Urinary bladder (tissue), 4 donors: ENCODE measurements at places on chromosomes 2 and 18. TPM values are rescaled to one million over a fixed set of nuclear protein-coding genes. Genes with fewer than 3 reads are reported as not detected.

Gene ELOA2
- polyA plus RNA-seq, result not detected

Gene MRO
- 0.90 TPM for polyA plus RNA-seq

Gene ATP6V1B1
- polyA plus RNA-seq, result 0.27 TPM

Gene SP140
- 1.0 TPM for polyA plus RNA-seq

Gene MEP1B
- polyA plus RNA-seq, result not detected

Gene LRRTM4
- 0.34 TPM for polyA plus RNA-seq

Gene LIPT1
- polyA plus RNA-seq, result 9.0 TPM

Gene ACMSD
- polyA plus RNA-seq, result not detected

Gene ACVR1
- polyA plus RNA-seq, result 29.7 TPM

Gene CGREF1
- 1.0 TPM for polyA plus RNA-seq

Gene MAL
- polyA plus RNA-seq, result 13.3 TPM

Gene CFAP53
- polyA plus RNA-seq, result 0.34 TPM

Gene SLC25A12
- 37.2 TPM for polyA plus RNA-seq

Gene GKN2
- not detected for polyA plus RNA-seq

Gene ALK
- 0.29 TPM for polyA plus RNA-seq

Gene HS6ST1
- polyA plus RNA-seq, result 40.0 TPM

Gene INPP5D
- 8.4 TPM for polyA plus RNA-seq

Gene CNTNAP5
- polyA plus RNA-seq, result 0.01 TPM

Gene FOXI3
- not detected for polyA plus RNA-seq

Gene CXCR1
- polyA plus RNA-seq, result 0.13 TPM

Gene COLEC12
- polyA plus RNA-seq, result 31.9 TPM

Gene MREG
- polyA plus RNA-seq, result 0.89 TPM

Gene SMARCAL1
- 11.1 TPM for polyA plus RNA-seq

Gene TUBA4B
- polyA plus RNA-seq, result not detected

Gene HRH4
- polyA plus RNA-seq, result 0.05 TPM

Gene IGFBP5
- polyA plus RNA-seq, result 516 TPM

Gene SMCHD1
- polyA plus RNA-seq, result 20.7 TPM

Gene L3MBTL4
- 0.98 TPM for polyA plus RNA-seq

Gene AQP12B
- polyA plus RNA-seq, result not detected

Gene COL4A3
- 1.4 TPM for polyA plus RNA-seq

Gene FAP
- 2.2 TPM for polyA plus RNA-seq

Gene ELAC1
- polyA plus RNA-seq, result 6.9 TPM

Gene TTC27
- 10.6 TPM for polyA plus RNA-seq

Gene NOL4
- 1.3 TPM for polyA plus RNA-seq

Gene DCC
- 0.08 TPM for polyA plus RNA-seq

Gene PLGLB1
- 1.7 TPM for polyA plus RNA-seq

Gene PAIP2B
- 4.2 TPM for polyA plus RNA-seq

Gene ST6GAL2
- 1.3 TPM for polyA plus RNA-seq

Gene MC2R
- polyA plus RNA-seq, result not detected

Gene VIT
- 47.4 TPM for polyA plus RNA-seq

Gene SOWAHC
- 13.9 TPM for polyA plus RNA-seq
